Cortex of kidney (tissue), 1 donor: ENCODE measurements at places on chromosomes 16 and 17.

DNA sequence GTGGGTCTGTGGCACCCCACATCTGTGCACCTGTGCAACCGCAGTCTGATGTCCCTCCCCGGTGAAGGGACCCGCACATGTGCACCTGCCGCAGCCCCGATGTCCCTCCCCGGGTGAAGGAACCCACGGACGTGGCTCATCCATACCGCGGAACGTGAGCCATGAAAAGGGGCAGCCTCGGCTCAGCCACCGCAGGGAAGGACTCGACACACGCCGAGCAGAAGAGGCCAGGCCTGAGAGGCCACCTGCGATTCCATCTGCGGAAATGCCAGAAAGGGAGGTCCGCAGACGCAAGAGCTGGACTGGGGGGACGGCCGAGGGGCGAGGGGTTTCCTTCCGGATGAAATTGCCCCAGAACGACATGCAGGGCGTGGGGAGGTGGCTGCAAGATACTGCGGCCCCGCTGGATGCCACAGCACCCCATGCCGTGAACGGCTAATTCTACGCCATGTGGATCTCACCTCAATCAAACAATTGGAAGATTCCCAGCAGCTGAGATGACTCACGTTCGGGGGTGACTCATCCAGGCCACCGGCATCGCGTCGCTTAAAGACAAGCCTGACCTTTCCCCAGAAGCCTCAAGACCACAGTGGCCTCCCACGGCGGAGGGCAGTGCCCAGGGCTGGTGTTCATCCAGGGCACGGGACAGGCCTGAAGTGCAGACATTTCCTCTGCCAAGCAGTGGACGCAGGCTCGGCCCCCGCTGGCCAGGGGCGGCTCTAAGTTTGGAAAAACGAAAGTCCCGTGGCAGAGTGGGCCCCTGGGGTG is 21.0 kb downstream of the SOX8 start:
- no peak for DNase-seq

DNA sequence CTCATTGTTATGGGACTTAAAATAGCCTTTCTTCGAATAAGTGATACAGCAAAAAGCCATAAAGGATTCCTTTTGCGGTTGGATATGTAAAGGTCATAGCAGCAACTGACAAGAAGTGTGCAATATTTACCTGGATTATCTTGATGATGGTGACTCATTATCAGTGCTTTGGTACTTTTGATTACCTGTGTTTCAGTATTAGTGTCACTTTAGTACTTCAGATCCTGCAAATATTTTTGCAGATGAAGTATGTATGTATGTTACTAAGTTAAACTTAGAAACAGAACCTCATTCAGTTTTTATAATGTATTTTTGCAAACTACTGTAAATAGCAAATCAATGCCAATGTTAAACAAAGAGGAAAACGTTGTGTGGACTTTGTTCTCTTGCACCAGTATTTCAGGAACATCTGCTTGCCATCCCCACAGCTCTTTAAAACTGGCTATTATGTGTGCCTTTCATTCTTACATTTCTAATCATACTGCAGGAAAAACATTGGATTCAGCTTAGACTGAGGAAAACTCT is 10.5 kb downstream of the CNEP1R1 start:
- no peak for DNase-seq

- DNase-seq: no peak
Observed at GRCh38 chr17:73284354-73284753, 22.7 kb upstream of the CPSF4L start.

- DNase-seq: no peak
Observed at GRCh38 chr16:84947022-84947421, 64.3 kb downstream of the ZDHHC7 start.

DNA sequence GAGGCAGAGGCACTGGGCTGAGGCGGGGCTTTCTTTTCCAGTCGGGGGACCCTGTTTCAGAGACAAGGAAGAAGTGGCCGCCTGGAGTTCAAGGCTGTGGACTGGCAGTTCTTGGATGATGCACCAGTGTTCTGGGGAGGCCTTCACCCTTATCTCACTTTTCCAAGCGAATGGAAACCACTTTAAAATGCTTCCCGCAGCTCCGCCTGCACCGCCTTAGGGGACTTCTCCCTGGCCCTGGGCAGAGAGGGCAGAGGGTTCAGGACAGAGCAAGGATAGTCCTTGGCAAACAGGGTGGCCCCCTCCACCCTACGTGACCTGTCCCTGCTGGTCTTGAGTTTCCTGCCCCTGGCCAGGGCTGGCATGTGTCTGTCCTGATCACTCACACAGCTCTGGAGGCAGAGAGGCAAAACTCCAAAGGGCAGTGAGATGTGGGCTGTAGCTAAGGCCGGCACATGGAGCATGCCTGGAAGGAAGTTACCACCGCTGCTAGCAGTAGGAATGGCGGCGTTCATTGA is 20.6 kb downstream of the RTN4RL1 start:
- DNase-seq: no peak

DNA sequence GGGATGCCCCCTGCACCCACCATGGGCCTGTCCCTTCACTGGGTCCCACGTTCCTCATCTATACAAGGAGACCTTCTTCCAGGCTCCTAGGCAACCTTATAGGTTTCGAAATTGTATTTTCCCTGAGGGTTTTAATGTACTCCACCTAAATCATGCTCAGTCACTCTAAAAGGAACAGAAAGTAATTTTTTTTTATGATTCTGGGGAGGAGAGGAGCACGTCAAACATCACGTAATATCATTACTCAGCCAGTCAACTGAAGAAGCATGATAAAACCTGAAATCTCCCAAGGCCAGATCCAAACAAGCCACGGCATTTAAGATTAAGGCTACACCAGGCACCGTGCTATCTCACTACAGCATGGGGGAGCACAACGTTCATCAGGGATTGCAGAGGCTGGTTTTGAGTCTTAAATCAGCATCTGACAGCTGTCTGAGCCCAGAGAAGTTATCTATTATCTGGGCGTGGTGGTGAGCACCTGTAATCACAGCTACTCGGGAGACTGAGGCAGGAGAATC is 3.9 kb upstream of the TMEM114 start:
- DNase-seq: no peak

DNA sequence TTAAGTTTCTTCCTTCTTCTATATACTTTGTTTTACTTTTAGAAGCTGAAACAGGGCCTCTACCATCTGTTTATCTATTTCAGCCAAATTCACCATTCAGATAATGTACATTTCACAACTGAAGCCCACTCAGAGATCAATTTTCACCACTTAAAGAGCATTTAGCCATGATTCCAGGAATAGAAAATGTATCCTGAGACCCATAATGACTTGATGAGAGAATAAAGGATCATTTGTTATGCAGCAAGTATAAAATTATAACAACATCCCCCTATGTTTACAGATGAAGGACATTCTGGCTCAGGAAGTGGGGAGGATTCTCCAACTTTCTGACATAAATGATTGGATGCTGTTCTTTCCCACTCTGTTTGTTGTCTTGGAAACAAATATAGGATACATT is 962.1 kb upstream of the EEF2KMT start:
- DNase-seq: no peak

DNA sequence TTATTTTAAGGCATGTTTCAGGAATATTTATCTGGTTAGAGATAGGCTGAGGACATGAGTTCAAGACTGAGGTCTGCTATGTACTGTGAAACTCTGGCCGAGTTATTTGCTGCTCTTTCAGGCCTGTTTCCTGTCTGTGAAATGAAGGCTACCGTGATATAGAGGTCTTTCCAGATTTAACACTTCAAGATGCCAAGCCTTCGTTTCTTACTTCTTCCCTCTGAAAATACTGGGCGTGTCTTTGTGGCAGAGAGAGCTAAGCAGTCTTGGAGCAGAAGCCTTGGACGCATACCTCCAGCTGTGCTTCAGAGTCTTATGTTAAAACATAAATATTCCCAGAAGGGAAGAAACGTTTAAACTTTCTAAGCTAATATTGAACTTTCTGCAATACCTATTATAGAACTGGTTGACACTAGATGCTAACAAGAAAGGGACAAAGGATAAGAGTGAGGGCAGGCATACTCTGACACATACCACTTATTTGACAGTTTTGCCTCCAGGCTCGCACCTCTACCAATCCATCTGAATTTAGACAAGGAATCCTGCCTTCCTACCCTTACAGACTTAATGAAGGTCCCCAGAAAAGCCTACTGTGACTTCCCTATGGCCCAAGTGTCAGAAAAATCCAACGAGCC is 17.5 kb downstream of the WIPI1 start:
- no peak for DNase-seq

DNA sequence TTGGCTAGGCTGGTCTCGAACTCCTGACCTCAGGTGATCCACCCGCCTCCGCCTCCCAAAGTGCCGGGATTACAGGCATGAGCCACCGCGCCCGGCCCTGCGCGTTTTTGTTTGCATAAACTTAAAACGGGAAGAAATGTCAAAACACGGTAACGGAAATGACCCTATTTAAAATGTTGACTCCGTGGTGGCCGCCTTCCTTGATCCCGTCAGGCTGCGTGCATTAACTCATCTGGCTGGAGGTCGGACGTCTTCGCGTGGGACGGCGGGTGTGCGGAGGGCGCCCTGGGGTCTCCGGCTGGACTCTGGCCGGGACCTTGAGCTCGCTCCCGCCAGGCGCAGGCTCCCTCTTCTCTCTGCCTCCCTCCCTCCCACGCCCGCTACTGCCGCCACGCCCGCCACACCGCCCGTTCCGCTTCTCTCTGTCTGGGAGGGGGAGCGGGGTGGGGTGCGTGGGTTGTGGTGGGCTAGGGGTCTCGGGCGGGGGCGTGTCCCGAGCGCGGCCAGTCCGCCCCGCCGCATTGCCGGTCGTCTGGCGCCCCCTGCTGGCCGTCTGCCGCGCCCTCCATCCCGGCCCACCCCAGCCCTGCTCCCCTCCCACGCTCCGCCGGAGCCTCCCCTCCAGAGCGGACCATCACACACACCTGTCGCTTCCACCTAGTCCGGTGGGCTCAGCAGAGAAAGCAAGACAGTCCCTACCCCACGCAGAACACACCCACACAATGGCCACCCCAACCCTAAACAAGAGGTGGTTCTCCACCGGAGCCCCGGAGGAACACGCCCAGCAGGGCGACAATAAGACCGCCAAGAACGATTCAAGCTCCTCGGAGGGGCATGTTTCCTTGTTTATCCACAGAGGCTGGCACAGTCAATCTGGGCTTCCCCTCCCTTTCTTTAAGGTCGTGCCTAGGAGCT is 1.2 kb upstream of the CCDC42 start:
- DNase-seq: no peak

DNA sequence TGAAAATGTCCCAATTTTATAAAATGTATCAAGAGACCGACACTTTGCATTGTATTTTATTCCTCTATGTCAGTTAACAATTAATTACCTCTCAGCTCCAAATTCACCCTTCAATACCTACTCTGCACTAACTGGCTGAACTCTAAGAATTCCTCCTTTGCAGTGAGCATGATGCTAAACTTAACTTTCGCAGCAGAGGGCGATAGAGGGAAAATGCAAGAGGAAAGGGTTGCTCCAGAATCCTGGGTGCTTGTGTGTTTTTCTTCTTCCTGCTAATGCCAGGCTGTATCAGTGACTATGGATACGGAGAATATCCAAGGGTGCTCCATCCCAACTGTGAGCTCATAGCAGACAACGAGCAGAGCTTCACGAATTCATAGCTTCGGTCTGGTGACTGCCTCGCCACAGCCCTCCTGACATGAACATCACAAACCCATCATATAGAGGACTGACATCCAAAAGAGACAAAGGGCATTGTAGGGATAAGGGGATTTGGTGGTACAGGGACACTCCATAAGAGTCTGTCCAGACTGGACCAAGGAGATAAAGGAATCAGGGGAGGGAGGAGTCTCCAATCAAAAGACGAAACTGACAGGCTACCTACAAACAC is 172.9 kb downstream of the STX8 start:
- DNase-seq: no peak

DNA sequence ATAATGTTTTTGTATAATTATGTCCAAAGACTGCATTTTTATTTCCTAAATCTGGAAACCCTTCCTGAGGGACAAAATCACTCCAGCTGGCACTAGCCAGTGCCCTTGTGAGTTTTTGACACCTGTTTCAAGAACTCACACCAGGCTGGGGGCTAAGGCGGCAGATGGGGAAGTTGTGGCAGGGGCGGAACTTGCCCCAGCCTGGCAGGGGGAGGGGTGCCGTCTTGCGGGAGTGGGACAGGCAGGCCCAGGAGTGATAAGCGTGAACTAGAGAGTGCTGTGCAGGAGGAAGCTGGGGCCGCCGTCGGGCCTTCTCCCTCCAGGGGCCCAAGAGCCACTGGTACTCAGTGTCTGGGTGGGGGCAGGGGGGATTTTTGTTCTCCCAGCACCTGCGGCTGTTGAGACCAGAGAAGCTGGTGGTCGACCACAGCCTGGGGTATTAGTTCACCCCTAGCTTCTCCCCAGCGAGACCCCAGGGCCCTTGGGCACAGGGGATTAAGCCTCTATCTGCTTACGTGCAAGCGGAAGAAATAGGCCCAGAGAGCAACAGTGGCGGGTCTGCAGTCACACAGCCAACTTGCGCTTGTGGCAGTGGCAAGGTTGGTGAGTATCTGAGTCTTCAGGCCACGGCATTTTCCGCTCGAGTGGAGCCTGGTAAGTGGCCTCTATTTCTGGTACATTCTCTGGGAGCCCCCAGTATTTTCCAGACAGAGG is 40.2 kb upstream of the PLCG2 start:
- no peak for DNase-seq

DNA sequence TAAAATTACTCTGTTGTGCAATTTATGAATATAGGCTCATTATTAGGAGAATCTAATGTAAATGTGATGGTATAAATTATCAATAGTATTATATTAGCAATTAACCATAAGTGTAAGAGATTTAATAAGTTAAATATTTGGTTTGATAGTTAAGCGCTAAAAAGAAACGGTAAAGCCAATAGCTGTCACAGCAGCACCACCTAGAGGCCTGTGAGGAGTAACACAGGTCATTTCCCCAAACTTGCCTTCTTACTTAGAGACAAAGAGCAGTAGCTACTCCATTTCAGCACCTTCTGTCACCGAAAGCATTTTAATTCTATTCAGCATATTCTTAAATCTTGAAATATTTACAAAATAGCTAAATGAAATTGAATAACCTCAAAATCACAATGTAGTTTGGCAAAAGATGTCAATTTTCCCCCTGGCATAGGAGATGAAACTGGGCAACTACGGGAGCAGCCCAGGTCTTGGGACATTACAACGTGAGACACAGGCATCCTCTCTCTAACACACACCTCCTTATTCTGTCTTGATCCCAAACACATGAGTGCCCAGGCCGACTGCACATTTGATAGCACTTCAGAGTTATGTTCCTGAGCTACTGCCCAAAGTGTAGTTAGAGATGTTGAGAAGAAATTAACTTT is 14.3 kb upstream of the DYNLRB2 start:
- DNase-seq: no peak

DNA sequence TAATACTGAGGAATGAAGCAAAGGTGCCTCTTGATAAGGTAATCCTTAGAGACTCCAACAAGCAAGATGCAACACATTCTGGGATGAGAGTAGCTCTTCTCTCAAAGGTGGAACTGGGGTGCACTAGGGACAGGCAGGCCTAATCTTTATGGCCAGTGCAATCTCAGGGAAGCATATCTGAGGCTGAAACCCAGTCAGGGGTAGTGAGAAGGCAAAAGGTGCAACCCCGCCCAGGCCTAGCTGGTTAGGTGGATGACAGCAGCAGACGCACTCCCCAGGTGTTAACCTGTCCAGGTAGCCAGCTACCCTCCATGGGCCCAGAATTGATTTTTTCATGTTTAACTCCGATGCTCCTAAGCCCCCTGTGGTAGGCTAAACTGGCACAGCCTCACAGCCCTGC is 9.9 kb upstream of the SLC46A1 start:
- no peak for DNase-seq
